ENCODE measurements at places on chromosomes 4 and X.

- DNase-seq, result no peak
Observed at GRCh38 chr4:2731907-2732317, 24.2 kb downstream of the TNIP2 start.

DNA sequence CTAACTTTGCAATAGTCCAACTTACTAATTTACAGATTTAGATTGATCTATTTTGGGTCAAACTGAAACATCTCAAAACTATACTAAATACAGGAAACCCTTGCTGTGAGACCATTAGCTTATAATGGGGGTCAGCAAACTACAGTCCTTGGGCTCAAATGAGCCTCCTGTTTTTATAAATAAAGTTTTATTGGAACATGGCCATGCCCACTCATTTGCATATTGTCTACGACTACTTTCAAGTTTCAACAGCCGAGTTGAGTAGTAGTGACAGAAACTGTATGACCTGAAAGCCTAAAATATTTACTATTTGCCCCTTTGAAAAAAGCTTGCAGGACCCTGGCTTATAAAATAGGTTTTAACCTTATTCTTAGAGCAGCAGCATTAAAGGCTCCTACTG, 92.4 kb downstream of the C4orf51 start:
- DNase-seq, result no peak

DNA sequence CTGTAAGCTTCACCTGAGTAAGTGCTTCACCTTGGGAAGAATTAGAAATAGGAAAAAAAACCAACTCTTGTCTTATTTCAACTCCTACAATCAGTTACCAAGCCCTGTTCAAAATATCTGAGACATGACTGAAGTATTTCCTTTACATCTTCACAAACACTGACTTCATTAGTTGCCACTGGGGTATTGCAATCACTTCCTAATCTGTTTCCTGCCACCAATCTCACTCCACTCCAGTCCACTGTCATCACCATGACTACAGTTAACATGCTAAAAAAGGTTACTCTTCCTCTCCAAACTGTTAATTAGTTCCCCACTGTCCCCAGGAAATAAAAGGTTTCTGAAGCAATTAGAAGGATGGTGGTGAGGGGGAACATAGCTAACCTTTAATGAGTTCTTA, 3.3 kb upstream of the SUPT20HL1 start:
- DNase-seq, result peak; percentile 49

DNA sequence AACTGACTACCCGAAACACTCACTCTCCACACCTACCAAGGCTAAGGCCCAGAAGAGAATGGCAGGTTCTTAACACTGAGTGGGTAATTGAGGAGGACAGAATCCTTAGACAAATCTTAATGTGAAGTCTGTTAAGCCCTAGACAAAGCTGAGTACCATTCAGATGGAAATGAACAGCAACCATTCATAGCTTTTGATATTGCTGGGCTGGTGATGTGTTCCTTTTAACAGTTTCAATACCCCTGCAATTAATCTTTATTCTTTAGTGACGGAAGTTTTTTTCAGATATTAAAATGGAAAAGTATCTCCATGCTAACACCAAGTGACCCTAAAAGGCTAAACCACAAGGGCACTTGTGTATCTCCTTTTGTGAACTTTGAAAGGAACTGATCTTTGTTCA, 334.9 kb downstream of the OPHN1 start:
- no peak for DNase-seq

GRCh38 chrX:107154787-107155620, 36.4 kb upstream of the RBM41 start:
- peak; percentile 22 for DNase-seq

- DNase-seq, result peak; percentile 33
Observed at GRCh38 chr4:47686294-47686872, 151.5 kb downstream of the CORIN start.

DNA sequence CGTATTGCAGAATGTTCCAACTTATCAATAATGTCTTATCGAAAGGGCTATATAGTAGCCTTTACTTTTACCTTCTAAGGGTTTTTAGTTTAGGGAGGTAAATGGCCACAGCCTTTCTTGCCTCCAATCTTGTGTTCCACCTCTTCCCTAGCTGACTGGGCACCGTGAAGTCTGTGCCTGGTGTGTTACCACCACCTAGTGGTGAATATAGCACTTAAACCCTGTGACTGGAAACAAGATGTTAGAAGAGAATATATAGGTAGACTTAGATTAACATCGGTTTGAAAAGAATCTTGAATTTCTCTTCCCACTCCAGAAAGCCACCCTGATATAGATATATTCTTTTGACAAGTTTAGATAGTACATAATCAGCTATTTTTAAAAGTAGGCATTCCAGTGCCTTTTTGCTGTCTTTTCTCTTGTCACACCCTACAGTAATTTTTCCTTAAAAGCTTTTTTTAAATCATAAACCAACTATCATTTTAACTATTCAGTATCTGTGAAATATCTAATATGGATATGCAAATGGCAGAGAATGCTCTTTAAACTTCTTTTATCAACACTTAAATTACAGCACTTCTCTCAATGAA, 27.8 kb upstream of the ADH7 start:
- DNase-seq, result peak; percentile 67

- DNase-seq, result no peak
Observed at GRCh38 chr4:152112190-152112589, 351.4 kb upstream of the GATB start.

DNA sequence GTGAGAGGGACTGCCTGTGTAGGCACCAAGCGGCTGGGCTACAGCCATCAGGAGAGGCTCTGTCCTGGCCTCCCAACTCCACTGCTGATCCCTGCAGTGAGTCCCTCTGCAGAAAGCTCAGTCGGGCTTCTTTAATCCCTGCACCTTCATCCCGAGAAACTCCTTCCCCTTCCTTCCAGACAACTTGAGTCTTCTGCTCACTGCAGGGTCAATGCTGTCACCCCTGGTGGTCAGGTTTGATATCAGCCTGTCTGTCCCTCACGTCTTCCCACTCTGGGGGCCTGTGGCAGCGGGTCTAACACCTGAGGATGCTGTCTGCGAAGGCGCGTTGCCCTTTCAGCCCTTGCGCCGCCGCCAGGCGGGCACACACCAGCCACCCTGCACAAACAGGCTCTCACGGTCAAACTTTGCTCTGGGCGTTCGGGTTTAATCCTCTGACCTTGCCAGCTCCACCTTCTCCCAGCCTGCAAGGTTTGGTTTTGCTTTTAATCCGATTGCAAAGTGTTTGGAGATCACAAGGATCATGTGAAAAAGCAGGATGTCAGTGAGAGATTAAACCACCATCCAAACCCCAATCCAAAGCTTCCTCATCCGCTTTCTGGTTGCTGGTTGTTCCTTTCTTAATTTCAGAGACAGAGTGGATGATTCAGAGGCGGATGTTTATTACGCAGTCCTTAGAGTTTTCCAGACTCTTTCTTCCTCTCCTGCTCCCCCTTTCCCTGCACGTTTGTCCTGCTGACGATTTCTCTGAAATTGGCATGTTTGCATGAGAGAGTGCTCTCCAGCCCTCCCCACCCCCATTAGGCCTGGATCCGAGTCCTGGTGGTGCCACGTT, 74.8 kb upstream of the SLC34A2 start:
- DNase-seq, result no peak

GRCh38 chr4:15066140-15066539, 63.9 kb downstream of the CPEB2 start:
- DNase-seq, result no peak

- DNase-seq, result no peak
Observed at GRCh38 chr4:15543537-15544247, 74.0 kb downstream of the CC2D2A start.

DNA sequence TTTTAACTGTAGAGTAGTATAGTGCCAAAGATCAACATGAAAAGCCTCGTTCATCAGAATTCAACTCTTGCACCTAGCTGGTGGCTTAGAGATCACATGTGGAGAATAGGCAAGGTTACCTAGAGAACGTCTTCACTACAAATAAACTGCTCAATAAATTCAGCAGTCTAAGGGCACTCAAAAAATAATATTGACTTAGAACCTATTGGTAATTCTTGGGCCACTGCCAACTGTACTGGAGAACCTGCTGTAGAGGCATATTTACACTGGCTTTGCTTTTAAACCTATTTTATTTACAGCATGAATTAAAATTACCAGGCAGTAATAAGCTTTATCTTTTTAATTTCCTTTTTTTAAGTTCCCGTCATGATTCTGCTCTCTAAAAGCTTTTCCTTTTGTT, 343.7 kb downstream of the PDHA2 start:
- no peak for DNase-seq

GRCh38 chr4:150949943-150950342, 65.1 kb downstream of the LRBA start:
- no peak for DNase-seq

- no peak for DNase-seq
Observed at GRCh38 chr4:27090406-27090805, 229.8 kb downstream of the STIM2 start.

GRCh38 chrX:63680423-63680822, 104.6 kb downstream of the ARHGEF9 start:
- no peak for DNase-seq

DNA sequence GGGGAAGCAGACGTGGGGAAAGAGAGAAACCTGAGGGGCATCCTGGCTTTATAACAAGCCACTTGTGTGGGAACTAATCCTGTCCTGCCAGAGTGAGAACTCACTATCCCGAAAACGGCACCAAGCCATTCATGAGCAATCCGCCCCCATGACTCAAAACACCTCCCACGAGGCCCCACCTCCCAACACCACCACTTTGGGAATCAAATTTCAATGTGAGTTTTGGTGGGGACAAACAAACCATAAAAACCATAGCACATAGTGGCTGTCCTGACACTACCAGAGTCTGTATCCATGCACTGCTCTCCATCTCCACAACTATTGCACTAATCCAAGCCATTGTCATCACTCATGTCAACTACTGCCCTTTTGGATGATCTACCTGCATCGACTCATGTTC, 28.5 kb upstream of the SEPTIN6 start:
- DNase-seq, result no peak

GRCh38 chr4:1836650-1837049, 19.3 kb downstream of the LETM1 start:
- DNase-seq, result no peak

GRCh38 chr4:151297170-151297569, 20.2 kb downstream of the PRSS48 start:
- no peak for DNase-seq

- peak; percentile 98 for DNase-seq
Observed at GRCh38 chr4:122666527-122667245, 45.8 kb upstream of the IL21 start.

DNA sequence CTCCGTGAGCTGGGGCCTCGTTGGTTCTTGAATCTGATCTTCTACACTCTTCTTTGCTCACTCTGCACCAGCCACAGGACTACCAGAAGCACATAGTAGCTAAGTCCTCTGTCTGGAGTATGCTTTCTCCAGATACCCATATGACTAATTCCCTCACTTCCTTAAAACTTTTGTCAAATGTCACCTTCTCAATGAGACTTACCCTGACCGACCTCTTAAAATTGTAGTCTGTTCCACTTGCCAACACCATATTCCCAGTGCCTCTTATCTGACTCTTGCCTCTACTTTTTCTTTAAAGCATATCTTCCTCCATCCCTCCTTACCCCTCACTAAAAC, 10.0 kb downstream of the PARM1 start:
- DNase-seq, result no peak

- DNase-seq, result peak; percentile 59
Observed at GRCh38 chr4:107913283-107913899, 18.0 kb upstream of the CYP2U1 start.

DNA sequence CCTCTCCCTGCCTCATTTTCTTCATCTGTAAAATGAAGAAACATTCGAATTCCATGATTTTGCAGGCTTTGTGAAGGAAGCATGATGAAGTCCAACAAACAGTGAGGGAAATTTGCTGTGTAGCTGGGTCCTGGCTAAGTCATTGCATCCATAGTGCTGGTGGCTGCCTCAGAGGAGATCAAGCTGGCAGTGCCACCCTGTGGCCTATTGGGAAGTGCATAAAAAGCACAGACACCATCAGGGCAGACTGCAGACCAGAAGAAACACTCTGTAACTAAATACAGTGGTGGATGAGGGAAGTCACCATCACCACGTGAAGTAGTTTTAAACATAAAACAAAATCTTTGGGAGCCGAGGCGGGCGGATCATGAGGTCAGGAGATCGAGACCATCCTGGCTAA, 40.7 kb upstream of the DDX3X start:
- no peak for DNase-seq

DNA sequence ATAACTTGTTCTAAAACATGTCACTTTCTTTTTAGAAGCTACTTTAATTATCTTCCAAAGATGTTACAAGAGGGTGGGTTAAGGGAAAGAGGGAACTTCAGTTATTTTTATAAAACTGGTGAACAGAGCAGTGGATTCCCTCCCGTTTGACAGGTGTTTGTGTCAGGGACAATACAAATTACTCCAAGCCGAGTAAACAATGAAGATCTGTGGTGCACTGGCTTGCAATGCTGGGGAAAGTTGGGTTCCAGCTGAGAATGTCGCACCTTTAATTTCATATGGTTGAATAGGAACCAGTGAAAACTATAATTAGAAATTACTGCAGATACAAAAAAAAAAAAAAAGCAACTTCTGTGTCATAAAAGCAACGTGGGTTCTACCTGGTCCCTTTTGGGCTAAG, 98.6 kb upstream of the TTC29 start:
- DNase-seq, result no peak

GRCh38 chr4:83370640-83370906, 35.9 kb upstream of the HPSE start:
- no peak for DNase-seq

DNA sequence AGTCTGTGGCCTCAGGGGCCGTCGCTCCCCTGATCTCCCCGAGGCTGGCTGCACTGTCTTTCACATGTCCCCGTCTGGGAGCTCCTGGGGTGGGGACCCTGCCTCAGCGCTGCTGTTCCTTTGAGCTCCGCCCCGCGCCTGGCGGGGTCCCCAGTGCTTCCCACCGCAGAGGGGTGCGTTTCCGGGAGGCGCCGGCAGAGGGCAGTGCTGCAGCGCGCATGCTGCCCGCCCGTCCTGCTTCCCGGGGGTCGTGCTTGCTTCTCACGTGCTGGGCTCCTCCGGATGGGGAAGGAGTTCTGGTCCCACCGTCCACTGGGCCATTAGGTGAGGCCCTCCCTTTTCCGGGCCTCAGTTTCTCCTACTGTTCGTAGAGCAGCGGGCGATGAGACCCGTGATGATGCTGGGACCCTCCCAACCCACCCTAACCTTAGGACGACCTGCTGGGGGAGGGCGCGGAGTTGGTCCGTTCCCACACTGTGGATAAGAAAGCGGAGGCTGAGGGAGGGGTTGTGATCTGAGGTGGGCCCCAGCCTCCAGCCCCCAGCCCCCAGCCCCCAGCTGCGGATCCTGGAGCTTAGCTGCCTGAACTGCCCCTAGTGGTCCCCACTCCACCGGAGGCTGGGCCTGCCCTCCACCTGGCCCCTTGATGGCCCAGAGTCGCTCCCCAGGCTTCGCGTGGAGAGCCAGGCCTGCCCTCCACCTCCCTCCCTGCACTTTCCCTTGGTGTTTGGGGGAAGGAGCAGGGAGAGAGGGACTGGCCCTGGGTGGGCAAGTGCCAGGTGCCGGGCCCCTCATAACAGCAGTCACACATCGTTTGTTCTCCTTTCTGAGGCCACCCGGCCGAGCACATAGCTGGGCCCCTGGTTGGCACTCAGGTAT, 15.3 kb downstream of the CPZ start:
- DNase-seq, result peak; percentile 3

- no peak for DNase-seq
Observed at GRCh38 chr4:123190176-123190575, 206.4 kb upstream of the SPRY1 start.

All from fibroblast of skin of right biceps (primary cell).